ENCODE measurements at places on chromosomes 5 and 9.

DNA sequence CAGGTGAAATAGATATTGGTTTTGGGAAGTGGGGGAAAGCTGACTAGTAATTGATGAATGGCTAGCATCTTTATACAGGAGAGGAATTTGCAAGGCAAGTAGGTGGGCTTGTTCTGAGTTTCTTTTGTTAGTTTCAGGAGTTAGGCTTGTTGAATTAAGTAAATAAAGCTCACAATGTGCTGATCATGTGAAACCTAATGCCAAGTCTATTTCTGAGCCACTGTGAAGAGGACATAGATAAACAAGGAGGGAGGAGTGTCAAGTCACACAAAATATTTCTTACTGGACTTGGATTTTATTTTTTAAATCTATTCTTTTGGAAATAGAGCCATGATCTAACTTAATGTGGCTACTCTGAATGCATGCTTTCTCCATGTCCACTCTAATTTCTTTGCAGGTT lies 19.9 kb downstream of the GDA start:
- no peak for DNase-seq

GRCh38 chr5:114924769-114925168 lies 244.9 kb downstream of the TRIM36 start:
- DNase-seq = no peak

DNA sequence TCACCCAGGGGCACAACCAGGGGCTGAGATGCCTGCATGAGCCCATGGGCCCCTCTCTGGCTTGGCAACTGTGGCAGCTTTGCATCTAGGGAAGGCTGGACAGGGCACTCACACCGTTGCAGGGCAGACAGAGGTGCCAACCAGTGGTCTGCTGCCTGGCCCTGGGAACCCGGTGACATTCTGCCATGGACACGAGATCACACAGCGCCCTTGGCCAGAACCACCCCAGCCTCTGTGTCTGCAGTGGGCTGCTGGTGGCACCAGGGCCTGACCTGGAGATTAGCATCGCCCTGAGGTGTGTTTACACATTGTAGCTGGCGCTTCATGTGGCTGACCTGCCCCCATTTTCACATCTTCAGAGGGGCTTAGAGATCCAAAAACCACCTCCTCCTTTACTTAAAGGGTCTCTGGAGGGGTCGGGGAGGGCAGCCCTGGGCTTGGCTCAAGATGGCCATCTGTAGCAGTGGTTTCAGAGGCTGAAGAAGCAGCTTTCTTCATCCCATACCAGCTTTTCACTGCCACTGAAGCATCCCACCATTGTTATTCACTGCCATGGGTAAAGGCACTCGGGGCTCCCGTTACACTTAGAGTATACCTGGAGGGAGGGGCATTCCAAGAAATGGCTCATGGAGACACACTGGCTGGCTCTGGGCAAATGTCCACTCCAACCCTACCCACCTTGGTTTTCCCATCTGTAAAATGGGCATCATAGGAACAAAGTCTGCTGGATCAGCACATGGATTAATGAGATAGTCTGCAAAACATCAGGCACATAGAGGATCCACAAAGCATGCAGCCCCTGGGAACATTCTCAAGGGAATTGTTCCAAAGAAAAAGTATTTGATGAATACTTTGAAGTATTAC lies 11.4 kb downstream of the DCANP1 start:
- DNase-seq = no peak

DNA sequence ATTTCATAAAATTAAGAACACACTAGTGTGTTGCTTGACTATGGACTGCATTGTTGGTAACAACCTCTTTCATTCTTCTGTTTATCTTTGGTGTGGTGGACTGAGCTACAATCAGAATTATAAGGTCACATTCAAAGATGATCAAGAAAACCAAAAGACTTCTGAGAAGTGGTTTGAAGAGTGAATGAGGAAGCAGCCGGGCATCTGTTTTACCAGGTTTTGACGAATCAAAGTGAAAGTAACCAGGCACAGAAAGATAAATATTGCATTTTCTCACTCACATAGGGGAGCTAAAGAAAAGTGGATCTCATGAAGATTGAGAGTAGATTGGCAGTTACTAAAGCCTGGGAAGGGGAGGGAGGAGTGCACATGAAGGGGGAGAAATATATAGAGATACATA lies 589.1 kb downstream of the ZNF608 start:
- DNase-seq = no peak

DNA sequence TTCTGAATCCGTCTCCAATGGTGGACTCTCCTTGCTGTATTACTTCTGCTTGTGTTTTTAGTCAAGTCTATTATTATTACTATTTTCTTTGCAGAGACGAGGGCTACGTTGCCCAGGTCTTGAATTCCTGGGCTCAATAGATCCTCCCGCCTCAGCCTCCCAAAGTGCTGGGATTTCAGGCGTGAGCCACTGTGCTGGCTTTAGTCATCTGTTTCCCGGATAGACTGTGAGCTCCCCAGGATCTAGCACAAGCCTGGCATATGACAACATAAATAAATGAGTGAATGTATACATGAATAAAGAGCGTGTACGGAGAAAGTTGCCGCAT lies 439 bp upstream of the DDX46 start:
- DNase-seq = no peak

DNA sequence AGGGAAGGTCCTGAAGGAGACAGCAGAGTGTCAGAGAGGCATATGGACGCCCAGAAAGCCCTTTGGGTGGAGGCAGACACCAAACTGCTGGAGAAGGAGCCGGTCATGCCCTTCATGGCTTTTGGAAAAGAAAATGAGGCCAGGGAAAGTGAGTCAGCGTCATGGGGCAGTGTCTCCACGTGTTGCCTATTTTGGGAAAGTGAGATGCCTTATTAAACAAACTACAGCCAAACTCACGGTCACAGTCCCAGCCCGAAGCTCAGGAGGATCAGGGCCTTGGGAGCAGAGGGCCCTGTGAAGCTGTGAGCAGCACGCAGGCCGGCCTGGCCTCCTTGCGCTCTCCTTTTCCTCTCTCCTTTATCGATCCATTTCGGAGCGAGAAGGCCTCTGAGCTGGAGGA lies 25.0 kb downstream of the RGS3 start:
- DNase-seq = no peak

- DNase-seq = no peak
Observed at GRCh38 chr5:118791926-118792734, 196.2 kb downstream of the DTWD2 start.

DNA sequence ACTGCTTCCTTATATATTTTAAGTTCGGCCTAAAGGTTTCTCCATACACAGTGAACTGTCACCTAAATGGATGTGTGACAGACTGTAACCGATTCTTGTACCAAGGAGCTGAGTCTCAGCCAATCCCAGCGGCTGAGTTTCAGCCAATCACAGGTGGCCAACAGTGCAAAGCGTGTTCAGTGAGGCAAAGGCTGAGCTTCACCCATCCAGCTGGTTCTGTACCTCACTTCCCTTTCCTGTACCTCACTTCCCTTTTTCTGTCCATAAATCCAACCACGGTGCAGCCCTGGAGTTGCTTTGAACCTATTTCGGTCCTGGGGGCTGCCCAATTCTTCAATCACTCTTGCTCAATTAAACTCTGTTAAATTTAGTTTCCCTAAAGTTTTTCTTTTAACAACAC lies 15.7 kb upstream of the TBC1D9B start:
- DNase-seq = no peak

- DNase-seq = no peak
Observed at GRCh38 chr5:99879791-99880511, 655.2 kb upstream of the FAM174A start.

DNA sequence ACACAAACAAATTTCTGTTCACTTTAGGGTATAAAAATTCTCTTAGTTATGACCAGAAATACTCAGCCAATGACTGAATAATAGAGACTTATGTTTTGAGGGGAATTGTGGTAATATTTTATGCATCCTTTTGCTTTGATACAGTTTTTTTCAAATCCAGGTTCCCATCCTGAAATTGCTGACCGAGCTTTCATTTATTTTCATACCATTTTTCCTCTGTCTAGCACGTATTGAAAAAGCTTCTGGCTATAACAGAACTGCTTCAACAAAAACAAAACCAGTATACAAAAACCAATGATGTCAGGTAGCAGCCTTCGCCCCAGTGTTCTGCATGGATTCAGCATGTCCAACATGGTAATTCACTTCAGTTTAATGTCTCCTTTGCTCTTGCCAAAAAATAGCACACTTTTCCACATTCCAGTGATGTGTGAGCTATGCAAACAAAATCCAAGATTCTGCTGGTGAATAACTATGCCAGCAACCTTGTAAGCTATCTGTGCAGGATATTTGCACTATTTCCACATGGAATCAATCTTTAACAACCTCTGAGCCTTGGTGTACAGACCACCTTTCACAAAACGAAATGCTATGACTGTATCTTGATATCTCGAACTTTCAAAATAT lies 22.0 kb downstream of the CCNH start:
- DNase-seq = no peak

DNA sequence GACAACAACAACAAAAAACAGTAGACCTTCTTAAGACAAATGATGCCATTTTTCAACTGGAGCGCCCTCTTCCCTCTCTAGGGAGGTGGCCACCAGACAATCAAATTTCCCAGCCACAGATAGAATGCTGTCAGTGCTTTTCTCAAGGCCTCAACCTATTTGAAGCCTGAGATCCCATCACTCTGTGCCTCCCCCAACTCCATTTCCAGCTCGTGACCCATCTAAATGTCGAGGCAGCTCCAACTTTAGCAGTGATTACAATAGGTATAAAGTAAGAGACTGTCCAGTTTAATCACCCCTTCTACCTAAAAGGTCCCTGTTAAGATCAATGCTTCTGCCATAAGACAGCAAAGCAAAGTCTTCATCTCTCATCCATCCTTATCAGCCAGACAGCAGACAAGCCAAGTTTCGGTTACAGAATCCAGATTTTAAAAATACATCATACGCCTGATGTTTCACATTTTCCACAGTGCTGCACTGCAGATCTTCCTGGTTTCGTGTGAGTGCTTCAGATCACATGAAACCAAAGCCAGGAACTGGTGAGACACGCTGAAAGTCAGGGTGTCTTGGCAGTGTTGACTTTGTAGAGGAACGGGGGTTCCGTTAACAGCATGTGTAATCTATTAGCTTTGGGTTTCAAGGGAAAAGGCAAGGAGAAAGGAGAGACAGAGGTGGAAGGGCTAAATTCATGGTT lies 447.8 kb downstream of the ENC1 start:
- no peak for DNase-seq

GRCh38 chr9:37452611-37453010 lies 12.6 kb downstream of the ZBTB5 start:
- no peak for DNase-seq

- no peak for DNase-seq
Observed at GRCh38 chr5:157159209-157159751, 6.8 kb downstream of the GARIN3 start.

DNA sequence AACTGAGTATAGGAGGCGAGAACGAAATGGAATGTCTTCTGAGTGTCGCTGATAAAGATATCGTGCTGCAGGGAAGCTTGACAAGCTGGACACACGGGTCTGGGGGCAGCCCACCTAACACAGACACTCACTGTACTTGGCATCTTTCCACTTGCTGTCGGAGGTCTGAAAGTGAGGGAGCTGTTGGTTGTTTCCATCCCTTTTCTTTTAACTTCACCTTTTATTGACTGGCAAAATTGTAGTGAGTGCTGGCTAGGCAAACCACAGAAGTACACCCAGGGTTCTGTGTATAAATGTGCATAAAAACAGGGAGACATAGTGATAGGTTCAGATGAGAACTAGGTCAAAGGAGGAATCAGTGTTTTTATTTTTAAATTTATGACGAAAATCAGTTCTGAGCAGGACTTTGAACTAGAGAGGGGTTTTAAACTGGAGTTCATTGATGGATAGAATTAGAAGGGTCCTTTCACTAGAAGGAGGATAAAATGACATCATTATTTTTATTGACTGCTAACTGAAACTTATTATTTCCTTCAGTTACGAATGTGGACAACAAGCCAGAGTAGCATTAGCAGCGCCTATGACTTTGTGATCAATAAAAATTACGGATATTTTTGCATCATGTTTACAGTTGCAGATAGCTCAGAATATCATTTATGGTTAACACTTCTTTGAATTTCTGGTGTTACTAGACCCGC lies 817 bp downstream of the GAPVD1 start:
- DNase-seq = no peak

GRCh38 chr5:173201636-173202265 lies 33.3 kb downstream of the NKX2-5 start:
- DNase-seq = no peak

DNA sequence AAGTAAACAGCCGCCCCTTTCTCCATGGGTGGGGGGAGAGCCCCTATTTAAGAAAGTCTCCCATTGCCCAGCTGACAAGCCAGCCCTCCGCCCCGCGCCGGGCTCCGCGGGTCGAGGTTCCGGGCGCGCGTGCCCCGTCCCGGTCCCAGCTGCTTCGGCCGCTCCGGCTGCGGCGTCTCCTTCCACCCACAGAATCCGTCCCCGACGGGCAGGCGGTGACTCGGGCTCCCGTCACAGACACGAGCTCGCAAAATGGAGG lies 223 bp downstream of the NR3C1 start:
- DNase-seq = no peak

GRCh38 chr5:38795986-38796741 lies 49.6 kb upstream of the OSMR start:
- no peak for DNase-seq

- no peak for DNase-seq
Observed at GRCh38 chr9:127735530-127736185, 564 bp upstream of the TOR2A start.

DNA sequence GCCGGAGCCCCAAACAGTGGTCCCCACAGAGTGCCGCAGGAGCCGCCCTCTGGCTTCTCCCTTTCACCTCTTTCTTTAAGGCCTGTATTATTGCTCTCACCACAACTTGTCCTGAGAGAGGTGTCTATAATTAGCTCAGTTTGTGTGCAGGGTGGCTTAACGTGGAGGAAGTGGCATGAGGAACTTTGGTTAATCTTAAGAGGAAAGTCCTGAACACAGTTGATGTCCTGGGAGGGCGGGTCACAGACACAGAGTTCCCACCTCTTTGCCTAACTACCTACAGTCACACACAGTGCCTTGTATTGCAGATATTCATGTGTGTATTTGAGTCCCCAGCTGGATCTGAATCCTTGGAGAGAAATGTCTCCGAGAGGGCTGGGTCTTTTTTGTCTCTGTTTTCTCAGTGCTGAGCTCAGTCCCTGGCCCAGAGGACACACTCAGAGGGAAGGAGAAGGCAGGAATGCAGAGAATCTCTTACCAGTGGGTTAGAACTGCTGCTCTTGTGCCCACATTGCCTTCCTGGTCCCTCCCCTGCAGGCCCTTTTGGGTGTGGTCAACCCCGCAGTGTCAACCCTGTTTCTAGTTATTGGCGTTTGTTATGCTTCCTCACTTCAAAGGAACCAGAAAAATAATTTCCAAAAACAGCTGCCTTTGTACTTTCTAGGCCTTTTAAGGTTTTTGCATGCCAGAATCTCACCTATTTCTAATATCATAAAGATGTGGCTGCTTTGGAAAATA lies 392.5 kb downstream of the KDM4C start:
- DNase-seq = no peak

DNA sequence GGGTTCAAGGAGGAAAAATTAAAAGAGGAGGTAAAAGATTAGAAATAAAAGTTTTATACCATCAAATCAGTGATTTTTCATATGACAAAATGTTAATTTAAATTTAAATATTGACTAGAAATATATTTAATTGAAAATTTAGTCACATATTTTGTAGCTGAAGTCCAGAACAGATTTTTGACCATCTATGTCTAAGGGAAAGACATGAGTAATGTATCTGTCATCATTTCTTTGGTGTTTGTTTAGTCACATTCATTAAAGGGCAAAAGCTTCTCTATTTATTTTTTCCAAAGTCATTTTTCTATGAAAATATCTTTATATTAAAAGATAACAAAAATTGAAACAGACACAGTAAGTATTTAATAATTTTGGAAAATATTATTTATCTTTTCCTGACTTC lies 252.0 kb upstream of the ISL1 start:
- no peak for DNase-seq

- no peak for DNase-seq
Observed at GRCh38 chr5:40932766-40933165, 23.5 kb downstream of the C7 start.

GRCh38 chr5:136006761-136007251 lies 22.0 kb upstream of the TGFBI start:
- DNase-seq = no peak
